ENCODE measurements at places on chromosomes 4 and X. TPM values are rescaled to one million over a fixed set of nuclear protein-coding genes. Genes with fewer than 3 reads are reported as not detected.

IQCM gene
- not detected for total RNA-seq

UGT2B7 gene
- total RNA-seq, result not detected

SORCS2 gene
- 5.4 TPM for total RNA-seq

SCML2 gene
- total RNA-seq, result 2.2 TPM

FHDC1 gene
- 6.4 TPM for total RNA-seq

HPGD gene
- 134 TPM for total RNA-seq

SLC25A43 gene
- 25.5 TPM for total RNA-seq

FAM133A gene
- not detected for total RNA-seq

DNA sequence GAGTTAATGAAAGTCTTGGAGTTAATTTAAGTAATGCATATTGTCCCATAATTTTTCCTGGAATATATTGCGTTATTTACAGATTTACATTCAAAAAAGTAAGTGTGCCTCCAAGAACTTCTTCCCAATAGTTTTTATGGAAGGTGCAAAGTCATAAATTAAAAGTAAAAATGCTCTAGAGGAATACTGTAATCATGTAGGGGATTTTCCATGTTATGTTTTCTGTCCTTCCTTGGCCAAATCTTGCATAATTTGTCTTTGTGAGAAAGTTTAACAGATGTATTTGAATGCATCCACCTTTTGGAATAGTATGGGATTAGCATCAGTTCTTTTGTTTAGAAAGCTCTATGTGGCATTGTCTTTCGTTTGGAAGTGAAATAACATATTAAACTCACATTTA is 144.1 kb upstream of the GIMD1 start:
- no peaks in the 10 kb centered on the region for H3K4me1 ChIP-seq
- H3K4me3 ChIP-seq, result no peak overlapping the region
- no peaks in the 10 kb centered on the region for H3K36me3 ChIP-seq
- DNase-seq, result no peak
- no peaks in the 10 kb centered on the region for H3K27me3 ChIP-seq

DNA sequence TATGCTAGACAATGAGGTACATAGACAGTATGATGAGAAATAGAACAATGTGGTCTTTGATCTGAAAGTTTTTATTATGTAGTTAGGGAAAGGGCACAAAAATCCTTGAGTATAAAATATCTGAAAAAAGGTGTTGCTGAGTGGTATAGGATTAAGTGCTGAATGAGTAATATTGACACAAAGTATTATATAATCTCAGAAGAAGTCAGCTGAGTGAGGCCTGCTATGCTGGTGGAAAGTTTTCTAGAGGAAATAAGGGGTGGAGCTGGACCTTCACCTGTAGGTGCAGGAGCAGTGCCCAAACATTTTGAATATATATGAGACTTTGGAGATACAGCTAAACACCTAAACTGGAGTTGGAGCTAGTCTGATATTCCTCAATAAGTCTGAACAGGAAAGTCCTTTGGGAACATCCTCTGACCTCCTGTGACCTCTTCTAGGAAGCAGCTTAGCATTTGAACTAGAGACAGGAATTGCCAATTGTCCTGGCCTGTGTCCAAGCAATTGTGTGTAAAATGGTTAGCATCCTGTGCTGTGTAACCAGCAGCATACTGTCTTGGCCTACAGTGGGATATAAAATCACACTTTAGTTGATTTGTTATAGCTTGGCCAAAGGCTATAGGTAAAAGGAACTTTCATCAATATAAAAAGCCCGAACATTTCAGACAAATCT is 285.3 kb downstream of the ANKRD50 start:
- H3K4me3 ChIP-seq, result no peak overlapping the region
- no peak for DNase-seq
- H3K4me1 ChIP-seq, result no peaks in the 10 kb centered on the region
- H3K27me3 ChIP-seq, result no peaks in the 10 kb centered on the region

- no peaks in the 10 kb centered on the region for H3K27me3 ChIP-seq
- peak within 1 kb of the TSS; percentile 95 for H3K27ac ChIP-seq
- H3K4me3 ChIP-seq, result peak within 1 kb of the TSS; percentile 51
- peaks cover 47% of the 10 kb centered on the region for H3K4me1 ChIP-seq
- no peak for DNase-seq
Measured at GRCh38 chr4:87529187-87529586, at the start of gene SPARCL1. SPARCL1 (minus strand) TSS chr4:87529376; CDS start chr4:87499574, 29,802 bp downstream.

- H3K36me3 ChIP-seq, result no peaks in the 10 kb centered on the region
- no peaks in the 10 kb centered on the region for H3K4me1 ChIP-seq
- no peaks in the 10 kb centered on the region for H3K27me3 ChIP-seq
Measured at GRCh38 chrX:24235084-24235710, 78.7 kb downstream of the SUPT20HL2 start.

DNA sequence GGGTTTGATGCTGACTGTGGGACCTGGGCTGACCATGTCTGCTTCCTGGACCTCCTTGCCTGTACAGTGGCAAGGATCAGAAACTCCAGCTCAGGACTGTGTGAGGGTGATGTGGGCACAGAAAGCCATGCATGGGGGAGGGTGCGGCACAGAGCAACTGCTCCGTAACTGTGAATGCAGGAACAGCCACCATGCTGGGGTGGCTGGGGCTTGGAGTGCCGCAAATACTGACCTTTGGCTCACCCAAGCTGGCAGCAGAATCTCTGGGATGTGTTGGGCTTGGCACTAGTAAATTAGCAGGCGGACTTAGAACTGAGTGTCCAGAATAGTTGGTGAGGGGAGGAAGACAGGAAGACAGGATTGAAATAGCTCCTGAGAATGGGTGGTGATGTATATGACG is 52.0 kb downstream of the DRD5 start:
- H3K27me3 ChIP-seq, result no peaks in the 10 kb centered on the region
- DNase-seq, result no peak
- no peak overlapping the region for H3K27ac ChIP-seq
- H3K4me3 ChIP-seq, result no peak overlapping the region
- peaks cover 5% of the 10 kb centered on the region for H3K36me3 ChIP-seq
- no peaks in the 10 kb centered on the region for H3K4me1 ChIP-seq

- H3K36me3 ChIP-seq, result no peaks in the 10 kb centered on the region
- no peak for DNase-seq
- no peak overlapping the region for H3K27ac ChIP-seq
- no peaks in the 10 kb centered on the region for H3K4me1 ChIP-seq
Measured at GRCh38 chr4:75566911-75567310, 11.0 kb downstream of the ODAPH start.

DNA sequence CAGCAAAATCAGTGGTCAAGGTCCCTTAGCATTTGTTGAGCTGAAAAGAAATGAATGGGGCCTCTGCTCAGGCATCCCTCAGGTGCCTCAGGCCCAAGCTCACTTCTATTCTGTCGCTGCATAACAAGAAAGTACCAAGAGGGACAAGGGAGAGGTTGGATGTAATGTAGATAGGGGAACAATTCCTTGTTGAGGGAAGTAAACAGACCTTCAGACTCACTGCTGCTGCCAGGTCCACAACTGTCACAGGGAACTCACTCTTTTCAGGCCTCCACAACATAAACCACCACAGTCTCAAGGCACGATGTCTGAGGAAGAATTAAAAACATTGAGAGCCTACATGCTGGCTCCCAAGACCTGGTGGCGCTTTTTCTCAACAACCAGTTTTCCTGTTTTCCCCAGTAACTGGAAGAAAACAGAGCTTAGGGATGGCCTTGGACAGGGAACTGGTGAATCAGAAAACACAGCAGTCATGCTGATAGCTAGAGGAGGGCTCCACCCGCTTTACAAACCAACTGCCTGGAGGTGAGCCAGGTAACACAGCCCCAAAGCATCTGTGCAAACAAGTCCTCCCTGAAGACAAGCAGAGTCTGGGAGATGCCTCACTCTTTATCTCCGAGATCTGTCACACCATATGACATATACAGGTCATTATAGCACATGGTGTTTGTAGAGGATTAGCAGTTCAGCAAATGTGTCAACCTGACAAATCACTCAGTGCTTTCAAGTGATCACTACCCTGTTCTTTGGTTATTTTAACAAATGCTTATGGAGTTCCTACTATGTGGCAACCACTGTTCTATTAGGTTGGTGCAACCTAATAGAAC is 14.3 kb upstream of the AWAT1 start:
- DNase-seq, result no peak
- no peak overlapping the region for H3K4me3 ChIP-seq
- no peak overlapping the region for H3K27ac ChIP-seq
- H3K36me3 ChIP-seq, result no peaks in the 10 kb centered on the region
- no peaks in the 10 kb centered on the region for H3K27me3 ChIP-seq

DNA sequence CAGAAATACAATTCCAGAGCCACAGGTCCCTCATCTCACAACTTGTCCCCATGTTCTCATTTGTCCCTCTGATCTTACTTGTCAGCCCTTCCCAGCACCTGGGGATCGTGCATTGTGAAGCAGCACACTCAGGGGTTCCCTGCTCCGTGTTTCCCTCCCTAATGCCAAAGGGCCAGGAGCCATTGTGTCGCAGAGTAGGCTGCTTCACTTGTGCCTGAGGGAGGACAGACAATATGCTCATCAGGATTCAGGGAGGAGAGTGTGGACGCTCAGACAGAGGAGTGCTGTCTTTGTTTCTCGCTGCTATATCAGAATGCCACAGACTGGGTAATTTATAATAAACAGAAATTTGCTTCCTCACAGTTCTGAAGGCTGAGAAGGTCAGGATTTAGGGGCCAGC is 315.3 kb downstream of the TRIML1 start:
- H3K27me3 ChIP-seq, result no peaks in the 10 kb centered on the region
- H3K4me1 ChIP-seq, result no peaks in the 10 kb centered on the region
- no peak overlapping the region for H3K4me3 ChIP-seq
- no peak for DNase-seq

GRCh38 chr4:110622841-110623717 is at the start of gene PITX2:
PITX2 (minus strand) TSS chr4:110623077; CDS start chr4:110622460, 617 bp downstream.
- peaks cover 4% of the 10 kb centered on the region for H3K27me3 ChIP-seq
- H3K27ac ChIP-seq, result no peak within 1 kb of the TSS
- peak within 1 kb of the TSS; percentile 42 for H3K4me3 ChIP-seq
- no peaks in the 10 kb centered on the region for H3K36me3 ChIP-seq
- H3K4me1 ChIP-seq, result peaks cover 27% of the 10 kb centered on the region

DNA sequence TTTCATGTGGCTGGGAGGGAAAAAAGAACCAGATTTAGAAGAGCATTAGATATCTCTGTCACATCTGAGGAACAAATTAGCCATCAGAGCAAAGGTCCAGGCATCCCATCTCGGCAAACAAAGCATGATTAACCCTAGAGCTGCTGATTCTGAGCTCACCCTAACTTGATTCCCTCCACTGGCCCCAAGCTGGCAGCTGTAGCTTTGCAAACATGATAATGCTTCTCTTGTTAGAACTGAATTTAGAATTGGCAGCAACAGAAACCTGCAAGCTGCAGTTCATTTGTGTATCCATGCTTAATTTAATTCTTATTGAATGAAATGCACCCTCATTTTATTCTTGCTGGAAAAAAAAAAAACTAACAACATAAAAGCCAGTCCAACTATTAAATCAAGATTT is 289.2 kb downstream of the IL1RAPL1 start:
- H3K4me3 ChIP-seq, result no peak overlapping the region
- no peak for DNase-seq
- H3K36me3 ChIP-seq, result no peaks in the 10 kb centered on the region
- no peaks in the 10 kb centered on the region for H3K27me3 ChIP-seq
- no peak overlapping the region for H3K27ac ChIP-seq

- DNase-seq, result no peak
- no peaks in the 10 kb centered on the region for H3K36me3 ChIP-seq
- H3K27ac ChIP-seq, result no peak overlapping the region
- H3K27me3 ChIP-seq, result no peaks in the 10 kb centered on the region
- no peaks in the 10 kb centered on the region for H3K4me1 ChIP-seq
Measured at GRCh38 chr4:152659806-152660205, 20.0 kb downstream of the TMEM154 start.

Measured in vagina (tissue), 2 donors.